ENCODE measurements at places on chromosomes 4 and X.

- DNase-seq = peak; percentile 31
These were observed 637 bp downstream of the AMER1 start for GRCh38 chrX:64204701-64205440.

DNA sequence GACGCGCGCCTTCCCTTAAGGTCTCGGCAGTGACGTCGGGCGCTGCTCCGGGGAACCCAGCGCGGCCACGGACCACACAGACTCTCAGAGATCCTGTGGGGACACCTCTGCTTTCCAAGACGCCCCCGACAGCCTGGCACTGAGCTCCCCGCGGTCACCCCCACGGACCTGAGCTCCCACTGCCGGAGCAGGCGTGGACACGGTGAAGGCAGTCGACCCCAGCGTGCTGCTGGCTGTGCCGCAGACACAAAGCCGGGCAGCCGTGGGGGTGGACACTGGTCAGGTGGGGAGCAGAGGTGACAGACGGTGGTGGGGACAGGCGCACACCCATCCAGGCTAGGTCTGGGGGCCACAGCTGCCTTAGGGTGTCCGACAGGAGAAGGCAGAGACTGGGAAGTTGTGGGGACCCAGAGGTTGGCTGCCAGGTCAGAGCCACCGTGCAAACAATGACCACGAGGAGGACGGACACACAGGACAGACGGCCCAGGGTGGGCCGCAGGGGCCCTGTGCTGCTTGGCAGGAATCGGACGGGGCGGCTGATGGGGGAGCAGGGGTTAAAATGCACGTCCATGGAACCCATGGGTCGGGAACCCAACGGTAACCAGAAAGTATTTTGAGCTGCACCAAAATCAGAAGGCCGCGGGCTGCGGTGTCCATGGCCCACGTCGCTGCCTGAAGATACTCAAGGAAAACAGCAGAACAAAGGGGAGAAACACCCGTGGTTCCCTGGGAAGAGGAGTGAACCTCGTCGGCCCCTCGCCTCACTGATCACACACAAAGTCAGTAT, 16.6 kb upstream of the GTPBP6 start:
- no peak for DNase-seq

GRCh38 chrX:141642979-141643378, 53.5 kb downstream of the SPANXA2 start:
- DNase-seq = peak; percentile 48

DNA sequence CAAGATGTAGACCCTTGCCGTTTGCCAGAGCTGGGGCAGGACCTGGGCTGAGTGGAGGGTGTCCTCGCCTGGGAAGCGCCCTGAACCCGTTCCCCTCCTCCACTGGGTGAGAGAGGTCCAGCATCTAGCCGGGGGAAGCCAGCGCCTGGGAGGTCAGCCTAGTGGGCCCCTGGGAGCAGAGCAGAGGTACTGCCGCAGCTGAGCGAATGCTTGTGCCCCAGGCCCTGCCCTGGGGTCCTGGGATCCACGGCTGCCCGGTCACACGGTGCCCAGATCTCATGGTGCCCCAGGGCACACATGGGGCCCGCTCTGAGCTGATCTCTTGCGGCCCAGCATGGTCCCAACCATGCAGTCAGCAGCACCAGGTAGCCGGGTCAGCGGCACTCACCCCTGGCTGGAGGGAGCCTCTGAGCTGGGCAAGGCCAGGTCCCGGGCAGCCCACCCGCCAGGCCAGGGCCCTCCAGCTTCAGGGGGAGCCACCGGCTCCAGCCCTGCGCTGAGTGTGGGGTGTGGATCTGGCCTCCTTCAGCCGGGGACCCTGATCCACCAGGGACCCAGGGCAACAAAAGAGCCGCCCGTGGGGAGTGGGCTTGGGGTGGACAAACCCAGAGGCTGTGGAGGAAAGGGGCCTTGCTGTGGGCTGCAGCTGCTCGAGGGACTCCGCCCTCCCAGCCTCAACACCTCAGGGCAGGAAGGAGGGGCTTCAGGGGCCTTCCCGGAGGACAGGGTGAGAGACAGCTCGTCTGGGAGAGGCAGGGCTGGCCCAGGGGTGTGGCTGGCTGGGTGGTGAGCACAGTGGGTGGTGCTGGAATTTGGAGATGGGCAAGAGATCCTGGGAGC, 4.1 kb upstream of the CPLX1 start:
- no peak for DNase-seq

- peak; percentile 53 for DNase-seq
These were observed at the start of gene PGRMC2 for GRCh38 chr4:128287141-128287870. Gene PGRMC2 (minus strand): TSS chr4:128287813. CDS start chr4:128287790, 23 bp downstream.

DNA sequence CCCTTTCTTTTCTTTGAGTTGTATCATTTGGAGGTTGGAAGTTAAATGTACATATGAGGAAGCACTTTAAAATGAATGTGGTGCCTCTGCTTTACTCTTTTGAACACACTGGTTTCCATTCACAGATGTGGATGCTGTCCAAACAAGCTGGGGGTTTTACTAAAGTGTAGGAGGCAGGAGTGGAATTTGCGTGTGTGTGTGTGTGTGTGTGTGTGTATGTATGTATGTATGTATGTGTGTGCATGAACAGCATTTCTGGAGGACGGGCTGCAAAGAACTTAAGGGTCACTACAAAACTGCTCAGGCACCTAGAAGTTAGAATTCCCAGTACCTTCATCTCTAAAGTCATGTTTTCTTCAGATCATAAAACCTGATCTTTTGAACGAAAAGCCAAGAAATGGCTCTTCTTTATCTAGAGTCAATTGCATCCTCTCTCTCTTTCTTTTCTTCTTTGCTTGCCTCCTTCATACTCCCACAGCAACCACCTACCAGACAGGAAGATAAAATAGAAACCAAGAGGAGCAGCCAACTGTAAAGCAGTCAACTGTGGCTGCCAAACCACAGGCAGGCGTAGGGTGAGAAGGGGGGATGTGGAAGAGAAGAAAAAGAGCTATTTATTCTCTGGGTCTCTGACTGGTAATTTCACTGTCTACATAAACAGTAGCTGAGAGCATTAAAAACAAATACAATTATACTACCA, 177.0 kb upstream of the RASGEF1B start:
- no peak for DNase-seq

- no peak for DNase-seq
These were observed 52.0 kb upstream of the PDLIM5 start for GRCh38 chr4:94399721-94400120.

GRCh38 chr4:183968931-183969330, 63.8 kb downstream of the STOX2 start:
- DNase-seq = no peak

GRCh38 chr4:43379016-43379415, 486.5 kb downstream of the GRXCR1 start:
- DNase-seq = no peak

GRCh38 chrX:18755651-18756050, 48.2 kb downstream of the PPEF1 start:
- DNase-seq = no peak

GRCh38 chrX:71533516-71533850, 579 bp downstream of the OGT start:
- no peak for DNase-seq

GRCh38 chrX:252244-252956, 28.8 kb upstream of the PLCXD1 start:
- DNase-seq = no peak

- DNase-seq = peak; percentile 84
These were observed 52.7 kb downstream of the DCLK2 start for GRCh38 chr4:150130933-150131332.

DNA sequence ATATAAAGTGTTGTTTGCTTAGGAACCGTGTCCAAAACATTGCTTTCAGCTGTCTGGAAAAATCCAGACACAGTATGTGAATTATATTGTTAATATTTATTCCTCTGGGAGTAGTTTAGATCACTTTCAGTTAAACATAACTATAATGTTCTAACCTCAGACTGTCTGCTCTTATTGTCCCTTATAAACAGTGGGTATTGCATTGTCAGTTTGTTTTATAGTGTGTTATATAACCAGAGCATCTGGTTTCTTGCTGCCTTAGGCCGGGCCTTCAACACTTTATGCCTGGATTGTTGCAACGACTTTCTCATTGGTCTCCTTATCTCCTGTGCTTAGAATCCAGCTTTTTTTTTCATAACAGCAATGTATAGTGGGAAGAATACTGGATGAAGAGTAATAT, 26.4 kb downstream of the ATG4A start:
- DNase-seq = no peak

DNA sequence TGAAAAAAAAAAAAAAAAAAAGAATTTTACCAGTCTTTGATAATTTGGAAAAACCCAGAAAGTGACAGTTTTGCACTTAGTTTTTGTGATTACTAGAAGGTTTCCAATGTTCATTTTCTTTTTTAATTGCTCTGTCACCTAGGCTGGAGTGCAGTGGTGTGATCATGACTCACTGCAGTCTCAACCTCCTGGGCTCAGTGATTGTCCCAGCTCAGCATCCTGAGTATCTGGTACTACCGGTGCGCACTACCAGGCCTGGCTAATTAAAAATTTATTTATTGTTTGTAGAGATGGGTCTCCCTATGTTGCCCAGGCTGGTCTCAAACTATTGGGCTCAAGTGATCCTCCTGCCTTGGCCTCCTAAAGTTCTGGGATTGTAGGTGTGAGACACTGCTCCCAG, 3.3 kb downstream of the NUDT9 start:
- DNase-seq = no peak

DNA sequence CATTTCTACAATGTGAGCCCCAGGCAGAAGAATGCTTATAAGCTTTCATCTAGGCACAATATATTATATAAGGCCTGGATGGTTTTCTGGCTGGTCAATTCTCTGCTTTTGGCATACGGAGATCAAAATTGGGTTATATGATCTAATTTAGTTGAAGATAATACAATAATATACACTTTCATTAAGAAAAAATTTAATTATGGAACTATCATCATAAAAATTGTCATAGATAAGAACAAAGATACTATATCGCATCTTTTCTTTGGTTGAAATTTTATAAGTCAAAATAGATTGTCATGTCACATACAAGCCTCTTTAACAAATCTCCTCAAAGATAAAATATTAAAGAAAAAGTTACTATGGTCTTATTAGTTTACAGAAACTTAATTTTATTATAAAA, 17.1 kb downstream of the DMD start:
- DNase-seq = no peak

DNA sequence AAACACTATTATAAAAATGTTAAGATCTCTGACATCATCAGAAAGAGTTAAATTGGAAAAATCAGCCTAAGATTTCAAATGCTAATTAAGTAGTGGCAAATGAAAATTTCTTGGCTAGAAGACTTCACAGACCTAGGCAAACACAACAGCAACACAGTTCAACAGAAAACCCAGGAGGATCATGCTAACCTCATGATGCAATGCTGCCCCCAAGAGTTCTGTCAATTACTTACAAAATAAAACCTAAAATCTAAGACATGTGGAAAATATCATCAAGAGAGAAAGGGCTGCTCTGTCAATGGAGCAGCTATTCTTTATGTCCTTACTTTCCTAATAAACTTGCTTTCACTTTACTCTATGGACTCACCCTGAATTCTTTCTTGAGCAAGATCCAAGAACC, 21.0 kb downstream of the S100G start:
- DNase-seq = peak; percentile 67

DNA sequence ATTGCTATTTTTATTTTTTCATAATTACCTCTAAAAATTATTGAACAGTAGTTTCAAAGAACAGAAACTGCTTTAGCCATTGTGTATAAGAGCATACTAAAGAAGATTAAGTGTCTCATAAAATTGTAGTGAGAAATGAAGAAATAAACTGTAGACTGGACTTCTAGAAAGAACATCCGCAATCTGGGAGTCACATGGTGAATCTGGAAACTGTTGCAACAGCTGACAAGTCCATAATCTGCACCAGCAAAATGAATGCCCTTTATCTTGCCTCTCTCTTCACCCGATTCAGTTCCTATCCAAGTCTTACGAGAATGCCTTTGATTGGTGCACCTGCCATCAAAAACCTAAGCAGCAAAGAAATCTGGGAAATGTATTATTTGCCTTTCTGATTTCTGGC, 312.9 kb downstream of the NAF1 start:
- no peak for DNase-seq

GRCh38 chr4:76898385-76898692, 395 bp upstream of the SOWAHB start:
- DNase-seq = no peak

DNA sequence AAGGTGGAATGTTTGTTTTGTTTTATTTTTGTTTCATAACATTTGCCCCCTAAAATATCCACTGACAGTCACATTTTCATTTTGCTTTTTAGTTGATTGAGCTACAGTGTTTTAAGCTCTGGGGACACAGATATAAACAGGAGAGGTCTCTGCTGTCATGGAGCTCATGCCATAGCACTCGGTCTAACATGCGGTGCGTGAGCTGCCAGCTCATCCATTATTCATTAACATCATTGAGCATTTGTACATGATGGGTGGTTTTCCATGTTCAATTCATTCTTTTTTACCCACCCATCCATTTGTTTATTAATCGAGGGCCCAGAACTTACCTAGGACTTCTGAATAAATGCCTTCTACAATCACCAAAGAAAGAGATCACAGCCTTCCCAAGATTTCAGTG, 150.1 kb upstream of the SFRP2 start:
- no peak for DNase-seq

DNA sequence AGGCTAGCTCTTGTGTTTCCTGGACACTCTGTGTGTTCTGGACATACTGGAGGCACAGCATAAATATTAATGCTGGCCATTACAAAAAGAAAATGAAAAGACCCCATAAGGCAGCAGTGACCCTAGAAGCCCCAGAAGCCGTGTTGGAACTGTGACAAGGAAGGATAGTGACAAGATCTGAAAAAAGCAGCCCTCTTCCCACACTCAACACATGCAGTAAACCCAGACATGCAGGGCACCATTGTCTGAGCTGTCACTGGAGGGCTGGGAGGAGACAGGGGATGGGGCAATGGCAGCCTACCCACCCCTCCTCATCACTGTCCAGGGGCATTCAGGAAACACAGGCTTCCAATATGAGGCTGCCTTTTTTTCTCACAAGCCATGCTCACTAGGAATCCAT, 6.5 kb downstream of the TRIM2 start:
- no peak for DNase-seq

- peak; percentile 59 for DNase-seq
These were observed 81.7 kb downstream of the PDGFC start for GRCh38 chr4:156889616-156890594.

- DNase-seq = peak; percentile 59
These were observed 69.4 kb downstream of the NSG1 start for GRCh38 chr4:4456351-4456750.

All from EH (cell line).